ENCODE measurements at places on chromosomes 4 and X. TPM values are rescaled to one million over a fixed set of nuclear protein-coding genes. Genes with fewer than 3 reads are reported as not detected.

- DNase-seq = no peak
These were observed 6.7 kb downstream of the FGFBP2 start for GRCh38 chr4:15956179-15956850.

DNA sequence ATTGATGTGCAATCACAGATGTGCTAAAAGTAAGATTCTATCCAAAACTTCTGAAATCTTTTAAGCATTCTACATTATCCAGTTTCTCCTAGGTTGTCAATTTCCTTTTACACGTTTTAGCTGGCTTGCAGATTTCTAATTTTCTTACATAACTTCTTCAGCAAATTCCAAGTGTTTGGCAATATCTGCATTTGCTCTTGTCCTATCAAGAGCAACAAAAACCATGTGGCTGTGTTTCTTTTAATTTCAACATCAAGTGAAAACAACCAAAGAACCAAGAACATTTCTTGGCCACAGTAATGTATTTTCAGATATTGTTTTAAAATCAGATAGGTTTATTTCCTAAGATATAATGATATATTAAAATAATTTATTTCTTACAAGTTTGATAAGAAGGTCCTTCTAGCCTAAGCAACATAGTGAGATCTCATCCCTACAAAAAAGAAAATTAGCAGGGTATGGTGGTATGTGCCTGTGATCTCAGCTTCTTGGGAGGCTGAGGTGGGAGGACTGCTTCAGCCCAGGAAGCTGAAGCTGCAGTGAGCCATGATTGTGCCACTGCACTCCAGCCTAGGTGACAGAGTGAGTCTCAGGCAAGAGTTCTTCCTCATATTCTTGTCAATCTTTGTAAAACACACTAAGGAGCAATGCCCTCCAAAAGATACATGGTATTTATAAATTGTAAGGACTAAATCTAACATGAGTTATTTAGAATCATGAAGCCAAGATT, 131.4 kb upstream of the NAP1L5 start:
- DNase-seq = no peak

GRCh38 chr4:119643306-119644042, 14.9 kb upstream of the PDE5A start:
- no peak for DNase-seq

- DNase-seq = no peak
These were observed 187.9 kb downstream of the EPHA5 start for GRCh38 chr4:65482410-65482809.

DNA sequence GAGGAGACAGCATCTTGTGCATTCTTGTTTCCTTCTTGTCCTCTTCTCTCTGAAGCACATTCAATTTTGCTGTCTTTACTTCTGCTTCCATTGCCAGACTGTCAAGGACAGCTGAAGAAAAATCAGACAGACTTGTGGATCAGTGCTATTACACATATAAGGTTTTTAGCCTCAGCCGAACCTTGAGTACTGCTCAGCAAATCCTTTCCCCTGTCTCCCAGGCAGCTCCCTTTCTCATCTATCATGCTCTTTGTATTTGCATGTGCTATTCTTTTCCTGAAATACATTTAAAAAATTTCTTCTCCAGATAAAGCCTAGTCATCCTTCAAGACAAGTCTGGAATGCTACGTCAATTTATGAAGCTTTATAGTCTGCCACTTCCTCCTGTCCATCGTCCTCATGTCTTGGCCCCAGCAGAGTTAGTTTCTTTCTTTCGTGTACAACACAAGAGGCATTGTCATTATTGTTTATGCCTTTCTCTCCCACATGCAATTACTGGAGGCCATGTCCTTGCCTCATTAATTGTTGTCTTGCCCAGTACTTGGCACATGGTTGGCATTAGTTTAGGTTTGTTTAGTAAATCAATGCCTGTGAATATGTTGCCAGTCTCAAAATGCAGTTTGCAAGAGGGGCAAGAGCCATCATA, 45.1 kb downstream of the ADGRL3 start:
- no peak for DNase-seq

- no peak for DNase-seq
These were observed 1.1 kb downstream of the SLC38A5 start for GRCh38 chrX:48468693-48469691.

DNA sequence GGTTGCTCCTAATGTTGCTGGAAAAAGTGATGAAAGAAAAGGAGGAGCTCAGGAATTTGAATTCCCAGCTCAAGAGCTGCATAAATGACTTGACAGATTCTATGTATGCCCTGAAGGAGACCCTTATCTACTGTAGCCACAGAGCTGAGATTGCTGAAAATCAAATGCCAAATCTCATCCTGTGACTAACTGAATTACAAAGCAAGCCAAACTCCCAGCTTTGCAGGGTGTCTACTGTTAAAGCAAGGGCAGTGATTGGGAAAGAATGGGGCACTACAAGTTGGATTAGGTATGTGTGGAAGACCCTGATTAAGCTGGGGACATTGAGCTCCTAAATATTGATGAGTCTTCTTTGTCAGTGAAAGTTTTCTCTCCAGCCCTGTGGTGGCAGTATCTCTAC, 20.8 kb upstream of the SMIM9 start:
- no peak for DNase-seq

GRCh38 chr4:54118850-54119589, 19.1 kb downstream of the GSX2 start:
- no peak for DNase-seq

- no peak for DNase-seq
These were observed 1032.7 kb downstream of the ADGRL3 start for GRCh38 chr4:62232814-62233213.

GRCh38 chrX:72572248-72573157, at the start of gene HDAC8:
TSS of gene HDAC8 (minus strand) at chrX:72572843. CDS start at chrX:72572761, 82 bp downstream.
- peak; percentile 70 for DNase-seq

DNA sequence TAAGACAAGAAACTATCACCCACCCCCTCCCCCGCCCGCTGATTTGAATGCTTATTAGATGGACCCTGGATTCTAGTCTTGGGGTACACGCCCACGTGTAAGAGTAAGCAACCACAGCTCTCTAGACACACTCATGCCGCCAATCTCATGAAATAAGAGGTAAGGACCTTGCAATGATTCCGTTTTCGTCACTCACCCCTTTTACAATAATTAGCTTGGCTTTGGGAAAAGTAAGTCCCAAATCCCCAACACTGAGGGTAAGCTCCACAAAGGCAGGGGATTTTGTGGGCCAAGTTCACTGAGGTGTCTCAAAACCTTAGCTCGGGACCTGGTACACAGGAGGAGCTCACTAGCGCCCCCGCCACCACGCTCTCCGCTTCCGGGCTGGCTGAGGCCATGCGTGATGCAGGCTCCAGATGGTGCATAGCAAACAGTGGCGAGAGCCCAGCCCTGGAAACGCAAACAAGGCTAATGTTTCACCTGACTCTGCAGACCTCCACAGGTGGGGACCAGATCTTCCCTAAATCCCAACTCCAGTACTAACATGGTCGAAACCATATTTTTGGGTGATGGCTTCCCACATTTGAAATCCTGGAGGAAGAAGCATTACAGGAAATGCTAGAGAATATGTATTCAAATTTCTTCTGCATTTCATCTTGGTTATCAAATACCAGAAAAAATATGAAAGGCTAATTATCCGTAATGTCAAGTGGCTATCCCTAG, 4.1 kb downstream of the PLAC8 start:
- peak; percentile 26 for DNase-seq

DNA sequence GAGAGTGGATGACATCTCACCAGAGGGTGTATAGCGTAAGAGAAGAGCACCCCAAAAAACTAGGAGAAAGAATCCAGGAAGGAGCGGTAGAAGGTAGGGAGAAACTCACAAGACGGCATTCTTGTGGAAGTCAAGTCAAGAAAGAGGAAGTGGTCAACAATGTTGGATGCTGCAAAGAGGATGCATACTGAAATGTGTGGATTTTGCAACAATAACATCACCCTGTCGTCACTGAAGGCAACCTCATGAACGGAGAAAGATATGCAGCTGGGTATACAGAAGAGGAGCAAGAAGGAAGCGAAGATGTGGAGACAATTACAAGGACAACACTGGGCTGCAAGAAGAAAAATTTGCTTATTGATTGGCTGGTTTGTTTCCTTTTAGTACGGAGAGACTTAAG, 11.4 kb upstream of the TAPT1 start:
- DNase-seq = no peak

The ADH1A gene
- total RNA-seq = not detected

The SRPX2 gene
- 11.2 TPM for total RNA-seq

The AR gene
- 7.5 TPM for total RNA-seq

The VCX2 gene
- total RNA-seq = not detected

The GPR82 gene
- 0.20 TPM for total RNA-seq

The SPACA5 gene
- total RNA-seq = not detected

The C4orf50 gene
- 0.10 TPM for total RNA-seq
